ENCODE measurements at places on chromosomes 12 and 14.

DNA sequence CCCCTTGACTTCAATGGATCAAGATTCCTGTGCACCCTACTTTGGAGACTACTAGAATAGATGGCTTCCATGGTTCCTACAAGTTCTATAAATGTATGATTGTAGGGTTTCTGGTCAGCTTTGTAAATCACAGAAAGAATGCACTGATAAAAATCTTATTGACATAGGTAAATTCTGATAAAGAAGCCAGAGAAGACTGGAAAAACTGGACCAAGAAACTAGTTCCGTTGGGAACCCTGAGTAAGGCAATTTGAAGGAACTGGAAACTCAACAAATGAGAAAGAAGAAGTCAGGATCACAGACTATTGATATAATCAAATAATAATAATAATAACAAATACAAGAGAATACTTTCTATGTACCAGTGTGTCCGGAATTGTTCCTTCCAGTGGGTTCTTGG is 15.4 kb upstream of the MGST1 start:
- DNase-seq, result no peak

GRCh38 chr14:55803873-55804553 is 224.0 kb downstream of the KTN1 start:
- DNase-seq, result no peak

- no peak for DNase-seq
These were observed 1248.3 kb upstream of the USP15 start for GRCh38 chr12:61011767-61012423.

DNA sequence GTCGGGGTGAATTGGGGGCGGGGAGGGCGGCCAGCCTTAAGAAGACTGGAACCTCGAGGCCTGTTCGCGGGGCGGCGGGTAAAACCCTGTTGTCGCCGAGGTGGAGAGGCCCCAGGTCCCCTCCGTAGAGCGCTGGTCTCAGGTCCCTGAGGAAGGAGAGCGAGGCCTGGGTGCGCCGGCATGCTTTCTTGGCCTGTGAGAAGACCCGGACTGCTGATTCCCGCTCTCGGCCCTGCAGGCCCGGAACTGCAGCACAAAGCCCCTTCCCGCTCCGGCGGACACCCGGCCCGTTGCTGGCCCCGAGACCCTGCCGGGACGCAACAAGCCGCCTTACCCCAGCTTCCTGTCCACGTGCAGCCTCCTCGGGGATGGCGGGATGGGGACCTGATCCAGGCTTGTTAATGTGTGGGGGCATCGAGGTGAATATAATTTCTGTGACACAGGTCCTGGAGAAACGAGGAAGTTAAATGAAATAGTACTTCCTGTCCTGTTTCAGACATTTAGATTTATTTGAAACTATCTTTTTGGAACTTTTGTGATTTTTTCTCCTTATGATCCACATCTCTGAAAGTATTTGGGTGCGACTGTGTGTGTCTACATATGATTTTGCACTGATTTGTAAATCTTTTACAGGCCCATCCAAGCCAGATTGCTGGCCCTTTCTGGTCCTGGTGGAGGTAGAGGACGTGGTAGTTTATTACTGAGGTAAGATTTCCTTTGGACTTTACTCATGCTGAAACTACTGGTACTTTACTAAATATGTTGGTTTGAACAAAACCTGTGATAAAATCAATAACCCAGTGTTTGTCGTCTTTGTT is 600 bp downstream of the PNN start:
- peak; percentile 50 for DNase-seq

All from NCI-H1105 treated with DMSO at 0.1 percent for 48 hours (cell line).